ENCODE measurements at places on chromosomes 1 and 21.

GRCh38 chr1:66245691-66246090 lies 288.3 kb upstream of the SGIP1 start:
- no peak for DNase-seq

DNA sequence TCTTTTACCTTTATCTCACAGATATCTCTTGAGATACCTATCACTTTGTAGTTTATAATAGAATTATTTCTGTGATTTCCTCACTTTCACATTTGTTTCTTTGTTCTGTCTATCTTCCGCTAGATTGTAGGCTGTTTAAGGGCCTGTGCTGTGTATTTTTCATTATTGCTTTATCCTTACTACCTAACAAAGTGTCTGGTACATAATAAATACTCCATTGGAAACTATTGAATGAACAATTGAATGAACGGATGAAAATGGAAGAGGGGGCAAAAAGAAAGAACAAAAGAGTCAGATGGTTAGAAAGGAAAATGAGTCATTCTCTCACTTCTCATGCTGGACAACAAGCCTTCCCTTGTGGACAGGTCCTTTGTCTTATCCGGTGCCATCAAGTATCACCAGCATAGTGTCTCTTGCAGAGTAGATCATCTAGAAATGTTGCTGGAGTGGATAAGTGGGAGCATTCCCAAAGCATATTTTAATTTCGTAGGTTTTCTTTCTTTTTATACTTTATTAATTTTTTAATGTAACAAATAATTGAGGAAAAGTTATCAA lies 159.8 kb downstream of the NEK7 start:
- DNase-seq, result no peak

DNA sequence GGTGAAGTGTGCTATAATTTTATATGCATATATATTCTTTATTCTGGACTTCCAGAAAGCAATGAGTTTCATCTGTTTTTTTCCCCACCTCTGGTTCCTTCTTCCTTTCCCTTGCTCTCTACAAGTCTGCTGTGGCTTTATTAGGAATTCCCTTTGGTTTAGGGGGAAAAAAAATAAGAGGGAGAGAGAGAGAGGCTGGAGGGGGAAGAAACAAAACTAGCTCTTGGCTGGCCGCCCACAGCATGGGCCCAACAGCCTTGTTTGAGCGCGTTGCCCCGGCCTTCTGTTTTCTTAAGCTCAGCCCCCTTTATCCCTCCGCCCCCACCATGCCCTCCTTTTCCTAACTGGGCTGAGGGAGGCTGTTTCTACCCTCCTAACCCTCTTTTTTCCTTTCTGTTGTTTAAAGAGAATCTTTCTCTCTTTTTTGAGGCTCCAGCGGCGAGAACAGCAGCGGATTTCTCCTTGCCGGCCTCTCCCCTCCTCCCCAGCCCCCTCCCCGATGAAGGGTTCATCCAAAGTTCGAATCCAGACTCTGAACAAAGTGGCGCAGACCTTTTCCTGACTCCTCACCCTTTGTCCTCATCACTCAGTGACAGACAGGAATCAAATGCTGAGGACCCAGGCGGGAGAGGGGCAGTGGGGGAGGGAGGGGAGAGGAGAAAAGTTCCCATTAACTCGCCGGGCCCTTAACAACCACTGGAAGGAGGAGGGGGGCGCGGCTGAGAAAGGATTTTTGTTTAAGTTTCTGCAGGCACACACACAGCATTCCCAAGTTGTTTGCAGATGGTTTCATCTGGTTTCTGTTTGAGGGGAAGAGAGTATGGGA lies 29.7 kb downstream of the PBX1 start:
- DNase-seq, result peak; percentile 25

DNA sequence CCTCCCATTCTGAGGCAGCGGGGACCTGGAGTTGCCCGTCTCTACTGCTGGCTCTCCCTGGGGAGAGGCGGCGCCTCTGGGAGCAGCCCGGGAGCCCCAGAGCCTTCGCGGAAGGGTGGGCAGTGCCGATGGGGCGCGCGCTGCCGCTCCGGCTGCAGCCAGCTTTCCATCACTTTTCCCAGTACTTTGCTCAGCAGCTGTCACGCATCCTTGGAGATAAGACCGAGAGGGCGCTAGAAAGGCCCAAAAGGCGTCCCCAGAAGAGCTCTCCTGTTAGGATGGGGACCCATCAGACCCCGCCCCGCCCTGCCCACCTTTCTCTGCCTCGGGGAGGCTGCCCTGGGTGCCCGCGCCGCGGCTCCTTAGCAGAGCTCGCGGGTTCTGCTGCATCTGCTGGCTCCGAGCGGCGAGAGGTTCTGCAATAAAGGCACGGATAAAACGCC lies 534 bp downstream of the KCNH1 start:
- DNase-seq, result peak; percentile 44

DNA sequence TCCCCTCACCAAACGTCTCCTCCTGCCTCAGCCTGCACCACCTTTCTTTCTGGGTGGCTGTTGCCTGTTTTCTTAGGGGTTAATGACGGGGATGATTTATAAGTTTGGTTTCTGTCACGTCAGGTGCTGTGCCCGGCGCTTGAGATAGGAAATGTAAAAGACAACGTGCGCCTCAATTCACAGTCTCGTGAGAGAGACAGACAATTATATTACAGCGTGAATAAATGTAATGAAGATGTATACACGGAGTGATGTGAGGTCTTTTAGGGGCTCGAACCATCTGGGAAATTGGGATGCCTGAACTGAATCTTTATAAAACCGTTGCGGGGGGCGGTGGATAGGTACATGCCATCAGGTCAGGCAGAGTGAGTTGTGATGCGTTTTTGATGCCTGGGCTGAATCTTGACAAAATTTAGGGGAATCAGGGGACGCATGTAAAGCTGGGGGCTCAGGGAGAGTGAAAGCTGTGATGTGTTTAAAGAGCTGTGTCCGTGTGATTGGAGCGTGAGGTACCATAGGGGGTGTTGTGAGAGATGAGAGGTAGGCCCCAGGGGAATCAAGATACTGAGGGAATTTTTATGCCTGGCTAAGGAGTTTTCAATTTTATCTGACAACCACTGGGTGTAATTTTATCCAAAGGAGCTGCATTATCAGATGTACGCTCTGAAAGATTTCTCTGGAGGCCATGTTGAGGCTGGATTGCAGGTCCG lies 831 bp downstream of the TIPRL start:
- peak; percentile 7 for DNase-seq
